ENCODE measurements at places on chromosomes 3 and 15.

- no peak for DNase-seq
Observed at GRCh38 chr3:43784640-43785011, 93.9 kb downstream of the ABHD5 start.

- no peak for DNase-seq
Observed at GRCh38 chr3:66497288-66497984, 3.4 kb downstream of the LRIG1 start.

DNA sequence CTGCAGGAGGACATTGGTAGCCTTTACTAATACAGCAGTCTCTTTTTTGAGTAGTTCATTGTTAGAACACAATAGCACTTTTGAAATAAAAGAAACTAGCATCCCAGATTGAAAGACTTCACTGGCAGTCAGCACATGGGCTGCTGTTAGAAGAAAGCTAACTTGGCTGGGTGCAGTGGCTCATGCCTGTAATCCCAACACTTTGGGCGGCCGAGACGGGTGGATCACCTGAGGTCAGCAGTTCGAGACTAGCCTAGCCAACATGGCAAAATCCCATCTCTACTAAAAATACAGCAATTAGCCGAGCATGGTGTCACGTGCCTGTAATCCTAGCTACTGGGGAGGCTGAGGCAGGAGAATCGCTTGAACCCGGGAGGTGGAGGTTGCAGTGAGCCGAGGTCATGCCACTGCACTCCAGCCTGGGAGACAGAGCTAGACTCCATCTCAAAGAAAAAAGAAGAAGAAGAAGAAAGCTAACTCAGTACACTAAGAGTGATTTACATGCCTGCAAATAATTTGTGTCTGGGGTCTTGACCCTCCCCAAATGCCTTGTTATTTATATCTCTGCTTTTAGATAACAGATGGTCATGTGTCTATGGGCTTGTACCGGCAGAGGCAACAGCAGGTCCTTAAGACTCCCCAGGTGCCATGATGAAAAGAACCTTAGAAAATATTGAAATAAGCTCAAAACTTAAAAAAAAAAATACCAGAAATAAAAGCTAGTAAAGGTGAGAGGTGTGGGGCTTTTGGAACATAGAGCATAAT lies 9.7 kb downstream of the TPM1 start:
- DNase-seq = no peak

DNA sequence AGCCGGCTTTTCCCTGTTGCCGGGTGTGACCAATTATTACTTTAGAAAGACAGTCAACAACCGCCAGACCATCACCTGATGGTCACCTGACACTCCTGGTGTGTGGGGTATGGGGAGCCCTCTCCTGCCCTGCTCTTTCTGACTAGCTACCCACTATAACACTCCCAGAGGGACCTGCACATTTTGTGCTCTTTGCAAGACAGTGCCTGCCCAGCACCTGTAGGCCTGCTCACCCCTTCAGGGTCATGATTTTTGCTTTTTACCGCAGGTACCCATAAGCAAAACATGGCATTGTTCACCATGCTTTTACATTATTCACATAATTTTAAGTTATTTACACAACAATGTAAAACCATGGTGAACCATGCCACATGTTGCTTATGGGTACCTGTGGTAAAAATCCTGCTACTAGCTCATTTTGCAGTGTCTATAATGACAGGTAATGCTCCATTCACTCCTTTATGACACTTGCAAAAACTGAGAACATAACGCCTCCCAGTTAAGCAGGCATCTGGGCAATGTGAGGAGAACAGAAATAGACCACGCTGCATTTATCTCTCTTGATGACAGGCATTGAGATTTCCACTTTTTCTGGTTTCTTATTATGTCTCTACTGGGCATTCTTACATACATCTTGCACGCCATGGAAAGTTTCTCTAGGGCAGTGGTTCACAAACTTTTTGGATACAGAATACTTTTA lies 9.9 kb downstream of the CCRL2 start:
- no peak for DNase-seq

GRCh38 chr15:62658498-62658897 lies 384.0 kb upstream of the TPM1 start:
- DNase-seq = no peak

Data from left colon (tissue), 2 donors.